ENCODE measurements at places on chromosomes 6 and 20.

DNA sequence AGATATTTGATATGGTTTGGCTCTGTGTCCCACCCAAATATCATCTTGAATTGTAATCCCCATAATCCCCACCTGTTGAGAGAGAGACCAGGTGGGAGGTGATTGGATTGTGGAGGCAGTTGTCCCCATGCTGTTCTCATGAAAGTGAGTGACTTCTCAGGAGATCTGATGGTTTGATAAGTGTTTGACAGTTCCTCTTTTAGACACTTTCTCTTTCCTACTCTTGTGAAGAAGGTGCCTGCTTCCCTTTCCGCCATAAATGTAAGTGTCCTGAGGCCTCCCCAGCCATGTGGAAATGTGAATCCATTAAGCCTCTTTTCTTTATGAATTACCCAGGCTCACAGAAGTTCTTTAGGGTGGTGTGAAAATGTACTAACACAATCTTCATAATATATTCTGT is 1404.0 kb upstream of the ADGRB3 start:
- no peak for DNase-seq

- no peak for DNase-seq
Measured at GRCh38 chr6:35058865-35059522, 82.1 kb downstream of the TCP11 start.

GRCh38 chr6:125700581-125701353 is 48.7 kb upstream of the HEY2 start:
- DNase-seq, result no peak

DNA sequence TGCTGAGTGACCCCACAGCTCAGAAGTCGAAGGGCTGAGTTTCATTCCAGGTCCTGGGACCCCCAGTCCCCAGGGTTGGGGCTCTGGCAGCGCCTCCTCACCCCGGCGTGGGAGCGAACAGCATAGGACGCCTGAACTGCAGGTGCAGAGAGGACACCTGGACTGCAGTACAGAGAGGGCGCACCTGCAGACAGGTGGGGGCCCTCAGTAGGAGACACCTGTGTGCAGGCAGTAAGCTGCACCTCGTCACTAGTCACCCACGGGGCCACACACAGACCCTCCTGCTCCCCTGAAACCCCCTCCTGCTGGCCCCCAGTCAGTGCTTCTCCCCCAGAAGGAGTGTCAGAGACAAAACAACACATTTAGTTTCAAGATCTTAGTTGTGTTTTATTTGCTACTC is 8.6 kb upstream of the NKAIN4 start:
- DNase-seq, result no peak

DNA sequence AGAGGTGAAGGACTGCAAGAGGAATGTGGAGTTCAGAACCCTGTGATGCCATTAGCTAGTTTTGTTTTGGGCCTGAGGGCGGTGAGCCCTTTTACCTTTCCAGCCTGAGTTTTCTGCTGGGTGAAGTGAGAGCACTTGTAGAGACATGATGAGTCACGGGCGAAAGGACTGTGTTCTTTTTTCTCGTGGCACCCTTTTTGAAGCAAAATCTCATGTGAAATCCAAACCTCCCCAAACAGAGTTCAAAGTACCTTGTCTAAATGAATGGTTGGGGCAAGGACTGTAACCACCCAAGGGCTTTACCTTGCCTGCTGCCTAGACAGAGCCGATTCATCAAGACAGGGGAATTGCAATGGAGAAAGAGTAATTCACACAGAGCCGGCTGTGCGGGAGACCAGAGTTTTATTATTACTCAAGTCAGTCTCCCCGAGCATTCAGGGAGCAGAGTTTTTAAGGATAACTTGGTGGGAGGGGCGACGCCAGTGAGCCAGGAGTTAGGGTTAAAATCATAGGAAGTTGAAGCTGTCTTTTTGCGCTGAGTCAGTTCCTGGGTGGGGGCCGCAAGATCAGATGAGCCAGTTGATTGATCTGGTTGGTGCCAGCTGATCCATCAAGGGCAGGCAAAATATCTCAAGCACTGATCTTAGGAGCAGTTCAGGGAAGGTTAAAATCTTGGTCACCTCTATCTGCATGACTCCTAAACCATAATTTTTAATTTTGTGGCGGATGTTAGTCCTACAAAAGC is 25.8 kb downstream of the SAMD5 start:
- no peak for DNase-seq

DNA sequence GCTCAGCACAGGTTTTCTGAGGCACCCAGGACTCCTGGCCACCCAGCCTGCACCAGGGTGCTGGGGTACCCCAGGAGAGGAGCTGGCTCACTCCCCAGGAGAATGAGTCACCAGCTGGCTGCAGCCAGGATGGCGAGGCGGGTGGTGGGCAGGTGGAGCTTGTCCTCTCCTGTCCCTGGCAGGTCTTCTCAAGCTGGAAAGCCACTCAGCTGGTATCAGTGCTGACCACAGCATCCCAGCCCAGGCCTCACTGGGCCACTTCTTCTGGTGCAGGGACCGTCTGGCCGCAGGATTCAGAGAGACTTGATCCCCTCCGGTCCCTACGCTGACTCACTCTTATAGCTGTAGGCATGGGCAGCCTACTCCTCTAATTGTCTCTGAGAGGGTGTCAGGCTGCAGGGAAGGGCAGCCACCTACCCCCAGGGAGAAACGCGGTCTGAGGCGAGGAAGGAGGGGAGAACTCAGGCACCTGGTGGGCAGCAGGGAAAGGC is 22.2 kb downstream of the TFEB start:
- DNase-seq, result no peak

GRCh38 chr20:8267009-8267408 is 134.9 kb downstream of the PLCB1 start:
- DNase-seq, result no peak

GRCh38 chr6:163789199-163789810 is 374.8 kb downstream of the QKI start:
- no peak for DNase-seq

DNA sequence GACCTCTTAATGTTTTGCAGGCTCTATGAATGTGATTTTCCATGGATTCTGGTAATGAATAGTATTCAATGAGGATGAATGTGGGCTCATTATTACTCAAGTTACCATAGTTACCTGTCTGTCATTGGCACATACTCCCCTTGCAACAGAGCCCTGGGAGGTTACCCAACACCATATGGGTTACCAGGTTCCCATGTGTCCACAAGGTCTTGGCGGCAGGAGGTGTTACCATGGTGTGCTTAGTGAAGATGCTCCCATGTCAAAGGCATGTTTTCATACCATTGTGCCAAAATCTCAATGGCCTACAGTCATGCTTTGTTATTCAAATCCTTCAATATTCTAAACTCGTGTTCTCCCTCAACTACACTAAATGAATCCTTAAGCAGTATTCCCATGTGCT is 232.5 kb downstream of the HDGFL1 start:
- DNase-seq, result no peak

- peak; percentile 38 for DNase-seq
Measured at GRCh38 chr6:11096109-11096508, 2.5 kb downstream of the SMIM13 start.

DNA sequence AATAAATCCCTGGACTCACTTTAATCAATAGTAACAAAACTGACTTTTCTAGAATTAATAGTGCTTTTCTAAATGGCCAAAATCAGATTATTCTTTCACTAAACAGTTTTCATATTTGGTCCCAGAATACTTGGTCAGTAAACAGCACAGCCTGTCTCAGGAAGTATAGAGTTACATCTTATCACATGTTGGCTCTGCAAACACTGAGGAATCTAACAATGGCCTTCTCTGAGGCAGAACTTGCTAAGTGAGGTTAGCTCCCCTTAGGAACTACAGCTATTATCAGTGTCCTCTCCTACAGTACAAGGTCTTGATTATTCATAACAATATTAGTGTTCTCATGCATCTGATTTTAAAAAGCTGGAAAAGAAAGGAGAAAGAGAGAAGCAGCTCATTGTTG is 1622.8 kb downstream of the HACE1 start:
- DNase-seq, result no peak

DNA sequence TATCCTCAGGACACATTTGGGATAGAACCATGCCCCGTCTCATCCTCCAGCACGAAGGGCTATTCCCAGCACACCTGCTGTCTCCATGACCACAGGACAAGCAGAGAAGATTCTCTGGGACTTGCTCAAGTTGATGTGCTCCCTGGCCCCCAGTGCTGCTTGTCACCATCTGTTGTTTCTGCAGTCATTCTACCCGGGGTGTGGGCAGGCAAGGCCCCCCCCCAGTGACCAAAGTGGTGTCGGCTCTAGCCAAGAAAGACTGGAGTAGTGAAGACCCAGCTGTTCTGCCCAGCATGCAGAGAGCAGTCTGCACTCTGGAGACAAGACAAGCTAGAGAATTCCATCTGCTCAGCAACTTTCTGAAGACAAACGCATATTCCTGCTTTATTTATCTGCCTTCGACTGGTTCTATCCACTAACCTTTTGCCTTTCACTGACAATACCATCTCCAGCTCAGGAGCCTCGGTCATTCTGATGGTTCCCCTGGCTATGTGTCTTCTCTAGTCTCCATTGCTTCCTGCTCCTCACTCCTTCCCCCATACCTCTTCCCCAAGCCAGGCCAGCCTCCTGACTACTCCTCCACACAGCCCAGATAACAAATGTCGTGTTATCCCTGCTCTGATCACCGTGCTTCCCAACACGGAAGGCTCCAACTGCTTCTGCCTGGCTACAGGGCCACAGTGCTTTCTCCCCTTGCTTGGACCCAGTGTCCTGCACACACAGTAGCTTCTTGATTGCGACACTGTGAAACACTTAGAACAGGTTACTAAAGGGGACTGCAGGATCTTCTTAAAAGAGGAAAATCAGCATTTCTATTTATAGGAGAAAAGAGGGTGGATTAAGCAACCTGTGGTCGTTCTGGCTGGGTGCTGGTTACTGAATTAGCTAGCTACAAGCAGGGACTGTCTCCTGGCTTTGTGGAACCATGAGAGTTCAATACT is 86.7 kb upstream of the EMILIN3 start:
- DNase-seq, result no peak

DNA sequence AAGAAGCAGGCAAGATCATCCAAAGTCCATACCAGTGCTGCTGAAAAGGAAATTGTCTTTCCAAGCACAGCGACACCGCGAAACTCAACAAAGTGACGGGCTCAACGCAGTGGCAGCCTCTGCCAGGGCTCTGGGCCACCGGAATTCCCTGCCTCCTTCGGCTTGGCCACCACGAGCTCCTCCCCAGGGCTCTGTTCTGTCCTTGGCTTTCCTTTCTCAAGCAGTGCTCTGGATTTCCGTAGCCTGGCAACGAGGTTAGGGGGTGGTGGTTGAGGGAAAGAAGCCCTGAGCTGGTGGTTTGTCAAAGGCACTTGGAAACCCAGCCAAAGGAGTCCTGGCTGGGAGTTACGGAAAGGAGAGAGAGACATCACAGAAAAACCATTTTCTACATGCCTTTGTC is 31.2 kb downstream of the PRR18 start:
- DNase-seq, result peak; percentile 32

- no peak for DNase-seq
Measured at GRCh38 chr20:17675519-17676377, 6.3 kb downstream of the RRBP1 start.

DNA sequence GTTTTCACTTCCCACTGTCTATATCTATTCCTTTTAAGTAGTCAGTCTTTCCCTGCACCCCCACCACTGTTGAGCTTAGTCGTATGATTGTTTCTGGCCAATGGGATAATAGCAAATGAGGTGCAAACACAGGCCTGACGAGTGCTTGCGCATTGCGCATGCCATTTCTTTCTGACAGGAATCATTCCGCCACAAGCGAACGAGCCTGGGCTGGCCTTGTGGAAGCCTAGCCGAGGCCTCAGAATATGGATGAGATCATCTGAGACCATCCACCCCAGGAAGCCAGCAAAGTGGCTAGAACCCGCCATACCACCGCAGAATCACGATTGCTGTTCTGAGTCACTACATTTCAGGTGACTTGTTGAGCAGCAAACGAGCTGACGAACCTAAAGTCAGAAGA is 52.2 kb upstream of the PRL start:
- no peak for DNase-seq

GRCh38 chr6:5506149-5506548 is 244.8 kb downstream of the FARS2 start:
- DNase-seq, result no peak

DNA sequence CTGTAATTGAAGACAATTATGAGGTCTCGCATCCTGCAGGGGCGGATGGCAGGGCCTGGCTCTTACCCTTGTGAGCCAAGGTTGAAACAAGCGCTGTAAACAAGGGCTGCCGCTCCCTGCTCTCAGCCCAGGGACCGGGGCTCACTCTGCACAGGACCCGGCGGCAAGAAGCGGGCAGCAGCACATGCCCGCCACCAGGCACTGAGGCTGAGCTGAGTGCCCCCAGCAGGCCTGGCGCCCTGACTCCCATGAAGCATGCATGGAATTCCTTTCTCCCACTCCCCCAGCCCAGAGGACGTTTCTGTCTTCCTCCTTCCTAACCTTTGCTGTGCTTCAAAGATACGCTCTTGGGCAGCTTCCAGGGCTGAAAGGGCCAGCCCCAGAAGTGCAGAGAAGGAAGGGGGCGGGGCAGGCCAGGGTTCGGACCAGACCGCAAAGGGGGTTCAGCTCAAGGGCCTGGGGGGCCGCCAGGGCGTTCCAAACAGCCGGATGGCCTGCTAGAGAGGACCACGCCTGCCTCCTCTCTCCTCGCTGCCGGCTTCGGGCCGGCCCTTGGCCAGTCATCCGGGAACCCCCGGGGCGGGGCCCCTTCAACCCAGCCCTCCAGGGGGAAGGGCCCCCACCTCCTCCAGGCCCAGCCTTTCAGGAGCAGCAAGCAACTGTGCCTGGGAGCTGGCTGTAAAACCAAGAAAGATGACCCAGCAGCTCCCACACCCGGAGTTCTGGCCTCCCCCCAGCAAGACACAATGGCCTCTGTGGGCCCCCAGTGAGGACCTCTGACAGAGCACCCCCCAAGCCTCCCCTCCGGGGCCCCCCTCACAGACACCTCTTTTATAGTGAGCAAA is 109.9 kb downstream of the NOL4L start:
- DNase-seq, result peak; percentile 88

- DNase-seq, result no peak
Measured at GRCh38 chr6:137095651-137096238, 51.0 kb upstream of the IL20RA start.

DNA sequence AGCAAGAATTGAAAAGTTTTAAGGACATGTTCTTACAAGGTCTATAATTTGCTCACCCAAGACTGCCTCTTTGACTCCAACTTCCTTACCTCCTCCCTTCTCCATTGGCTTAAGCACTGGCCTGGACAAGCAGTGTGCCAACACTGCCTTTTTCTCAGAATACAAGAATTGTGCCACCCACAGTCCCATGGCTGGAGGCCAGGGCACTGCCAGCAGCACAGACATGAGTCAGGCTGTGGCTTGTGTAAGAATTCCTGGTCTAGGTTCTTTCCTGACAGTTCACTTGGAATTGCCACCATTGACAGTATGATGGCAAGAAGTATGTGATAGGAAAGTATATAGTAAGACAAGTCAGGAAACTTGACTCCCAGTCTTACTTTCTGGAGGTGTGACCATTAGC is 202.7 kb upstream of the MARCKS start:
- DNase-seq, result peak; percentile 53

DNA sequence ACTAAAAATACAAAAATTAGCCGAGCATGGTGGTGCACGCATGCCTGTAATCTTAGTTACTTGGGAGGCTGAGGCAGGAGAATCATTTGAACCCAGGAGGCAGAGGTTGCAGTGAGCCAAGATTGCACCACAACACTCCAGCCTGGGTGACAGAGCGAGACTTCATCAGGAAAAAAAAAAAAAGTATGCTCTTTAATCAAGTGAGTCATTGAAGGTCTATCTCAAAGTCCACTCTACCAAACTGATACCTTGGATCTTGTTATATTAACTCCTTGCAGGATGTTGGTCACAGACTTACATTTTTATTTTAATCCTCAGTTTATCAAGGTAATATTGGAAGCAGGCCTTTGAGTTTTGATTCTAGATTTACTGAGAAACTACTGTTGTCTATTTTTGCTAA is 348.7 kb downstream of the COL12A1 start:
- no peak for DNase-seq

GRCh38 chr6:149988550-149989346 is 25.0 kb downstream of the ULBP1 start:
- DNase-seq, result no peak
